ENCODE measurements at places on chromosomes 12 and 14.
A peak's percentile ranks its signal among the peaks of the same experiment; 100 is the strongest.

DNA sequence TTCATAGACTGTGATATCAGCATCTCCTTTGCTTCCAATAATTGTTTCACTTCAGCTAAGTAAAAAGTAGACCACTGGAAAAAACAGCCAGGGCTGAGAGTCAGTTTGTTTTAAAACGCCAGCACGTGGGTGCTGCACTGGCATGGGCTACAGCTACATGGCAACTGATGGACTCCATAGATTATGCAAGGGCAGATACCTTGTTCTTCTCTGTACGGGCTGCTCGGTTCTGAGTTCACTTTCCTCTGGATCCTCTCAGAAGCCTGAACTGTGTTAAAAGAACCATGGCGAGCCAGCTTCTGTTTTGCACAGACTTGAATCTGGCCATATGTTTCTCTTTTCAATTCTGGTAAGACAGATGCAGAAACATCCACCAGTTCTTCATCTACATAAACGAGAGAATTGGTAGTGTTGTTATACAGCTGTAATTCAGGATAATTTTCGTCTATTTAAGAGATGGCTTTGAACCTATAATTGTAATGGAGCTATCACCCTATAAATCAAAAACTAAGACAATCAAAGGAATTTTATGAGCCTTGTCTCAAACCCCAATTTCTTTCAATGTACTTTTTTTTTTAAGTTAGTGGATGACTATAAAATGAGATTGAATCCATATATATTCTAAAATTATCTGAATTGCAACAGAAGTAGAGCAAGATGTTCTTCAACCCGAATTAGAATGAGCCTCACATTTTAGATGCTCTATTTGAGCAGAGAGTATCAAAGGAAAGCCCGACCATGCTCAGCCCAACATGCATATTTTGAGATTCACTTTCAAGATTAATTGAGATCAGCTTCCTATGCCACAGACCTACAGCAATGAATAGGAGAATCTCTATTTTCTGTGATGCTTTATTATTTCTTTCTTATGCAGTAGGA is 31.5 kb downstream of the E2F7 start:
- DNase-seq = no peak

GRCh38 chr14:24360281-24360680 is 7.7 kb upstream of the NFATC4 start:
- no peak for DNase-seq

GRCh38 chr12:26233631-26234030 is 38.3 kb downstream of the SSPN start:
- DNase-seq = no peak

GRCh38 chr12:24256684-24257083 is 307.2 kb upstream of the SOX5 start:
- DNase-seq = no peak

- no peak for DNase-seq
These were observed 807 bp upstream of the ZCCHC8 start for GRCh38 chr12:122501489-122501989.

GRCh38 chr14:43175896-43176295 is 1331.2 kb downstream of the FSCB start:
- DNase-seq = no peak

GRCh38 chr12:80184926-80185325 is 85.6 kb downstream of the OTOGL start:
- DNase-seq = no peak

GRCh38 chr12:88944397-88944796 is 364.1 kb upstream of the KITLG start:
- DNase-seq = no peak

DNA sequence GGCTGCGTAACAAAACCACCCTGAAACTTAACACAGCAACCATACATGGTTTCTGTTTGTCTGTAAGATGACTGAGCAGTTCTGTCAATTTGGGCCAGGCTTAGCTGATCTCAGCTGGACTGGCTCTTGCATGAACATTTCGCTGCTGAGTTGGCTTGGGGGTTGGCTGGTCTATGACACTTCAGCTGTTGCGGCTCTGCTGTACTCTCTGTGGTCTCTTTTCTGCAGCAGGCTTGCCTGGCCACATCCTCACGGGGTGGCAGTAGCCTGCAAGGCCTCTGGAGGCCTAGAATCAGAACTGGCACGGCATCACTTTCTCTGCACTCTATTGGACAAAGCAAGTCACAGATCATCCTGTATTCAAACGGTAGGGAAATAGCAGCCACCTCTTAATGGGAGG is 216.2 kb downstream of the BCL11B start:
- DNase-seq = no peak

DNA sequence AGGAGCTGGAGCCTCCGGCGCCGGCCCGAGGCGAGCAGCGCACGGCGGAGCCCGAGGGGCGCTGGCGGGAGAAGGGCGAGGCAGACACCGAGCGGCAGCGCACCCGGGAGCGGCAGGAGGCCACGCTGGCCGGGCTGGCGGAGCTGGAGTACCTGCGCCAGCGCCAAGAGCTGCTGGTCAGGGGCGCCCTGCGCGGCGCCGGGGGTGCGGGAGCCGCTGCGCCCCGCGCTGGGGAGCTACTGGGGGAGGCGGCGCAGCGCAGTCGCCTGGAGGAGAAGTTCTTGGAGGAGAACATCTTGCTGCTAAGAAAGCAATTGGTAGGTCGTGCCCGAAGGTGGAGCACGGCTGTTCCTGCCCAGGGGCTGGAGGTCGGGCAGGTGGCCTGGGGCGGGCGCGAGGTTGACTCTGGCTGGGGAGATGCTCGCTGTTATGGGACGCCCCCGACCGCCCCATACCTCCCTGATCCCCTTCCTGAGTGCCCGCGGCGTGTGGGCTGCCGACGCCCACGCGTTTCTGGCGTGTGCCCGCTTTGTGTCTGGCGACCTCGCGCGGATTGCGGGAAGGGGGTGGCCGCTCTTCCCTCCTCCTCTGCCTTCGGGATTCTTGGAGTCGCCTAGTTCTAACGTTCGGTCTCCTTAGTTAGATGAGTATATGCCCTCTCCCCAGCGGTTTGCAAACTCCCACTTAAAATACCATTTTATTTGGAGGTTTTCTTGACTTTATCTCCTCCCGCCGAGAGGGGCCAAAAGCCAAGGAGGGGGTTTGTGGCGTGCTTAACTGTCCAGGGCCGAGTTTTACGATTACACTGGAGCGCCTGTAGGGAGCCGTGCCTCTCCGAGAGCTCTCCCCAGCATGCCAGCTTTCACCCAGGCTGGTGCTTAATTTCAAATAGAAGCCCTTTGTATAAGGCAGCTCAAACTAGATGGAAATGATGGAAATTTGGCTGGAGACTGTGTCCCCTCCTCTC is 752 bp downstream of the DACT1 start:
- DNase-seq = peak; percentile 41

- DNase-seq = no peak
These were observed 158.5 kb downstream of the PRKCH start for GRCh38 chr14:61479746-61480502.

- no peak for DNase-seq
These were observed 541.6 kb upstream of the FLRT2 start for GRCh38 chr14:84988357-84988756.

DNA sequence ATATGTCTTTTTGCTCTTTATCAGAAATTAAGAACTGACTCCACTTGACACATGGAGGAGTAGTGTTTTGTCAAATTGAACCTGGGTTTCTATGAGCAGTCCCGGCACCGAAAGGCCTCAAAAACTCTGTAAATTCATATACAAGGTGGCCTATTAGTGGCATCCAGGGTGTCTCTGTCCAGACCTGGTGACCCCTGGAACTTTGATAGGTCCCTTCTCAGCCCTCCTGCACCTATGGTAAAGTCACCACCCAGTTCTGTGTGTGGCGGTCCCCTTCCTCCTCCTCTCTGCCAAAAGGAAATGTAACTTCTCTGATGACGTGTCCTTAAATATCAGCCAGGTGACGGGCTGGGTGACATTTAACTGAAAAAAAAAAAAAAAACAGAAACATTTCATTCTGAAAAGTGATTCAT is 204.0 kb upstream of the FOXN3 start:
- no peak for DNase-seq
